ENCODE measurements at places on chromosomes 3 and 15.
A peak's percentile ranks its signal among the peaks of the same experiment; 100 is the strongest.

DNA sequence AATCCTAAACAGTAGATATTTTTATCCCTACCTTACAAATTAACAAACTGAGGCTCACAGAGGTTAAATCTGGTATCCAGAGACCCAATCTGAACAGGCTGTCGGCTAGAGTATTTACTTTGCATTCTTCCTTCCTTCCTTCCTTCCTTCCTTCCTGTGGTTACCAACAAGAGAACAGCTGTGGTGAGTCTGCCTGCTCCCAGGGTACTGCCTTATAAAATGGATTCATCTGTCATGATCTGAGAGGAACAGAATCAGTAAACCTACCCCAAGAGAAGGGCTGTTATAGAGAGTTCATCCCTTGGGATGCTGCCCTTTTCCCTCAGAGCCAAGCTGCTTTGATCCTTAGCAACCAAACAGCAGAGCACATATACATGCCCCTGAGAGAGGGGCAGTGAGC is 3.6 kb downstream of the GADL1 start:
- no peak for DNase-seq

DNA sequence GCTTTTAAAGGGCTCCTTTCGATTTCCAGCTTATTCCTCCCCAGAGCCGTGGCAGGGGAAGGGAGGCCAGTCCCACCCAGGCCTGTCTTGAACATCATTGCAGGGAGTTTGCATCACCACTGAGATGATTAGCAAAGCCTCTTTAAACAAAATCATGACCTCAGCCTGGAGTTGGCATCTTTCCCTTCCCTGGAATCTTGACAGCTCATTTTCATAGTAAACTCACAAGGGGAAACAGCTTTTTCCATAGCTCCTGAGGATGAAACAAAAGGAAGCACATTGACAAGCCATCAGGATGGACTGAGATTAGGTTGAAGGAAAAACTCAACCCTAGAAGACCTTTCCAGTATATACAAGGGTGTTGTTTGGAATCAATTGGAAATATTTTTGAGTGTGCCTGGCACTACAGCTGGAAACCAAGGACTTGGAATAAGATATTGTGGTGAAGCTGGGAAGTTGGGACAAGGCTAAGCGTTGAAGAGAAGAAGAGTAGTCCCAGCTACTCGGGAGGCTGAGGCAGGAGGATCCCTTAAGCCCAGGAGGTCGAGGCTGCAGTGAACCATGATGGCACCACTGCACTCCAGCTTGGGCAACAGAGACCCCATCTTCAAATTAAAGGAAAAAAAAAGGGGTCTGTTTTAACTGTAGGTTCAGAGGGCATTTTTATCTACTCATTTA is 3.1 kb upstream of the LARP6 start:
- no peak for DNase-seq

DNA sequence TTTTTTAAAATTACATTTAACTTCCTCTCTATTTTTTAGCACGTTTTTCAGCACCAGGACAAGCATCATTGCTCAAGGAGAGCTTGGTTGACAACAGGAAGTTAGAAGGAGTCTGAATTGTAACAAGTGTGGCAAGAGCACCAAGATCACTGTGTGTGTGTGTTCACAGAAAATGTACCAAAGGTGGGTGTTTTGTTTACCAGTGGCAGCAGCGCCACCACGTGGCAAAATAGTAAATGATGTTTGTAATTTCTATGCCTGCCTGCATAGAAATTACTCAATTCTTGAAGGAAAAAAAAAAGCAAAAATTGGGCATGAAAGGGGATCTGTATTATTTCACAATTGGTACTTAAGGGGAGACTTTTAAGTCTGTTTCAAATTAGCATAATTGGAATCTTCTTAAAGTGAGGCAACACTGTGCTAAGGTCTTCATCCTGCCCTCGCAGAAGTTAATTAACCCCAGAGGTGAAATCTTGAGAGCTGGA is 7.4 kb upstream of the U2SURP start:
- DNase-seq = peak; percentile 26

DNA sequence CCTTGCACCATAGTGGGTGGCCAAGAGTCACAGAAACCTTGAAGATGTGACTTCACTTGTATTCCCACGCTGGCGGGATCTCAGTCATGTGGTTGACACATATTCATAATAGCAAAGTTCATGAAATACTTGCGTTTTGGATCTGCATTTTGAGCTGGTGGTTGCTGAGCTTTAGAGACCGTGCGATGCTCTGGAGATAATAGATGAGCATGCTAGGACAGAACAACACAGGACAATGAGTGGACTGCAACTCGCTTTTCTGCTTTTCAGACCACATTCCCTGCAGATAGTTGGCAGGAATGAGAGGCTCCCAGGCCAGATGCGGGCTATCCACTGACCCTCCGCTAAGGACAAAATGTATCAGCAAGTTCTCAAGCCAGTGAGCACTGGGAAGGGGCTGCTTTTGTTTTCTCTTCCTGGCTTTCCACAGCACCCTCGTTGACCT is 13.8 kb upstream of the STARD5 start:
- no peak for DNase-seq

DNA sequence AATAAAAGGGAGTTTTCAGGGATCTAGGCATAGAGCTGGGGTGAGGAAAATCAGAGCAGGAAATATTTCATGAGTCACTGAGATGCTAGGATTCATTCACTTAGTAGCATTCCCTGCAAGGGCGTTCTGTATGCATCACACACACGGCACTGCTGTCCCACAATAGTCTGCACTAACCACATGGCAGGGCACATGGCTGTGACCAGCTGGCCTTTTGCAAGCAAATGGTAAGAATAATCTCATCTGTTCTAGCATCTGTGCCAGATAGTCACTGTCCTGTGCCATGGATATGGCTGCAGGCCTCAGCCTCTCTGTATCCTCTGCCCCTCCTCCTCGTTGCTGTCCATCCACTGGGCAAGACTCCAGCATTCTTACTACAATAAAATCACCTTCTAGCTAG is 37.8 kb downstream of the BOC start:
- DNase-seq = no peak

DNA sequence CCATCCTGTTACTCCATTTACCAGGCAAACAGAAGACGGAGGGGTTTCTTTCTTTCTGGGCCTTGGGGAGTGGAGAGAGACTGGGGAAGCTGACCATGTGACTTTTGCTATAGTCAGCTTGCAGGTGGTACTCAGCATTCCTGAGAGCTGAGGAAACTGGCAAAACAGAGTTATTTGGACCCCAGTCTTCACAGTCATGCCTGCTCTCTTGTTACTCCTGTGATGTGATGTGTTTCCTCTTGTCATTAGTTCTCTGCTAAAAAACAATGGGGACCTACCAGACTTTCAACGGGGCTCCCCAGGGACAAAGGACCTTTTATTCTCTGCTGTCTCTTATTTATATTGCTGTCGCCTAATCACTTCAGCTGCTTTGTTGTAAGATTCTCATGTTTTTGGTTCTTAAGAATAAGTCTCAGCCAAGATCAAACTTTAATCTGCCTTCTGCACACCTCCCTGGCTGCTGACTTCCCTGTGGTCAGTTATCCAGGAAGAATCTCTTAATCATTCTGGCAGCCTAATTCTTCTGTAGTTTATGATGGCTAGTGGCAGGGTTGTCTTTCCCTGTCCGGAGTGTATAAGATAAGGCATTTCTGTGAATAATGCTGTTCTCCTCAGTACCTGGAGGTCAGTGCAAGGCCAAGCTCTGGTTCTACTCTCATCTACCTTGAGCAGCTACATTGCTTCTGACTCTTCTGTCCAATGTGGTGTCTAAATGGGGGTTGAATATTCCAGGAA is 8.8 kb downstream of the STARD9 start:
- no peak for DNase-seq

DNA sequence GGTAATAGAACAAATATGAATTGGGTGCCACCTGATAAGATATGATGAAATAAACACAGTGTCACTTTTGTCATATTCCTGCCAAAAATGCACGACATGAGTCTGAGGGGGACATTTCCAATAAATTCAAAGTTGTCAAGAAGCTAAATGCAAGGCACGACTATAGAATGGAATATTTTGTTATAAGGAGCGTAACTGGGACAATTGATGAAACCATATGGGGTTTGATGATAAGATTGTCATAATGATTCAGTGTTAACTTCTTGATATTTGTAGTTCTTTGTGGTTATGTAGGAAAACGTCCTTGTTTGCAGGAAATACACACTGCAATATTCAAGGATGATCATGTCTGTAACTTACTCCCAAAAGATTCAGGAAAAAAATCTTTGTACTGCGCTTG is 163.3 kb downstream of the MEX3B start:
- DNase-seq = no peak

DNA sequence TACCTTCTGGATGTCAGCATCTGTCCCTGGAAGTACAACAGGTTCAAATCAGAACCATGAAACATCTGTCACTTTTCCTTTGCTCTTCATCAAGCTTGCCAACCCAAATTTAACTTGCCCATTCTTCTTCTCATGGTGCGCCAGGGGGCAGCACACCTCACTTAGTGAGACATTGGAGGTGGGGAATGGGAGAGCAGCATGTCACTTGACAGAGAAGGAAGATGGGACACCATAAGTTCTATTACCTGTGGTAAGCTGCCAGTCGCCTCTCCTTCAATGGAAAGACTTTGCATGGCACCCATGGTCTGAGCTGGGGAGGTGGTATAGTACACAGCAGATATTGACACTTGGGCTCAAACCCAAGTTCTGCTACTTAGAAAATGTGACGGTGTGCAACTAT is 2.9 kb downstream of the SCN5A start:
- DNase-seq = no peak

- no peak for DNase-seq
Measured at GRCh38 chr3:107689355-107689754, 166.6 kb downstream of the BBX start.

DNA sequence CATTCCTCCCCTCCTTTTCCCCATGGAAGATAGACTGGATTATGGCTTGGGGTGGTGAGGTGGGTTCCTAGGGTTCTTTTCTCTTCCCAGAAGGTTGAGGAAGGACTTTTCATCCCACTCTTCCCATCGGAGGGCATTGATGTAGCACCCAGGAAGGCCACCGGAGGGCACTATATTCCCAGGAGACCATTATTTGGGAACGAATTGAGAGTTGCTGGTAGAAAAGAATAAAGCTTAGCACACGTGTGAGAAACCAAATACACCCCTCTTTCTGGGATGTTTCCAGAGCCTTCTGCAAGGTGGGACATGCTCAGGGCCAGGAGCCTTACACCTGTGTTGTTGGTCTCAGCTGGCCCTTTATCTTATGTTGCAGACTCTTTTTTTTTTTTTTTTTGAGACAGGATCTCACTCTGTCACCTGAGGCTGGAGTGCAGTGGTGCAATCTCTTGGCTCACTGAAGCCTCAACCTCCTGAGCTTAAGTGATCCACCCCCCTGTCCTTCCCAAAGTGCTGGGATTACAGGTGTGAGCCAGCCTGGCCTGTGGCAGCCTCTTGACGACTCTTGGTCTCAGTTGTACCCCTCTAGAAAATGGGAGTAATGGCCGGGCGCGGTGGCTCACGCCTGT is 6.3 kb upstream of the CDC25A start:
- DNase-seq = no peak

DNA sequence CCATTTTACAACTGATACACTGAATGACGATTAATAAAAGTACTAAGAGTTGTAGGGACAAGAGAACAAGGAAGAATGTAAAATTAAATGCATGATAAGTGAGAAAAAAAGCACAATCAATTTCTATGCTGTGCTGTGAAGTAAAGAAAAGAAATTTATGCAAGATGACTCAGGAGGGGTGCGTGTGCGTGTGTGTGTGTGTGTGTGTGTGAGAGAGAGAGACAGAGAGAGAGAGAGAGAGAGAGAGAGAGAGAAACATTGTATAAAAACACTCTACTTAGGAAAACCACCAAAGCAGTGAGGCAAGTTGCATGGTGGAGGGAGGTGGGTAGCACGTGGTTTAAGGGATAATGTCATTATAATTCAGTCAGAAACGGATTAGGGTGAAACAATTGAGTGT is 580.8 kb upstream of the ALCAM start:
- DNase-seq = no peak

DNA sequence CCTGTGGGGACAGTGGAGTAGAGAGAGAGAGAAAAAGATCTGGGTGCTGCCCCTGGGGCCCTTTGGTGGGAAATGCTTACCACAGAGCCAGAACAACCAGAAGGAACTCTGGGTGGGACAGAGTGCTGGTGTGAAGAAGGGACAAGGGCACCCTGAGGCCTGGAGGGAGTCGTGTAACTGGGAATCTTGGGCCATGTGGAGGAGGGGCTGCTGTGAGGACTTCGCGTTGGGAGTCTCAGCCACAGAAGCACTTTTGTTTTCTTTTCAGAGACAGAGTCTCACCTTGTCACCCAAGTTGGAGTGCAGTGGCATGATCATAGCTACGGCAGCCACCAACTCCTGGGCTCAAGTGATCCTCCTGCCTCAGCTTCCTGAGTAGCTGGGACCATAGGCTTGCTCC is 24.3 kb downstream of the XYLB start:
- no peak for DNase-seq

GRCh38 chr3:85862893-85863455 is 904.2 kb downstream of the CADM2 start:
- DNase-seq = no peak

DNA sequence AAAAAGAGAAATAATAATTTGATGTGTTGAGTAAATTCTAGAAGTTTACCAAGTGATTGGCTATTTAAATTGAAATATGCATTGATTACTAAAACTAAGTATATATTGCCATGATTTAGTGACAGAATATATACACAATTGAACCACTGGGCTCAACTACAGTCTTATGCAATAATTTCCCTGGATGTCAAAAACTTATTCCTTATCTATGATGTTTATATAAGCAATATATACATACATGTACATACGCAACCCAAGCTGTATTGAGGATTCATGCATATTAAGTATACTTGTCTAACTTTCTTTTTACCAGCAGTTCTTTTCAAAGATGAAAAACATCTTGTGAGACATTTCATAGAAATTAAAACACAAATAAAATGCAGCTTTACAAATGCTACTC is 165.8 kb downstream of the ZIC4 start:
- DNase-seq = no peak

GRCh38 chr3:119279101-119279554 is 15.1 kb upstream of the ARHGAP31 start:
- DNase-seq = no peak

DNA sequence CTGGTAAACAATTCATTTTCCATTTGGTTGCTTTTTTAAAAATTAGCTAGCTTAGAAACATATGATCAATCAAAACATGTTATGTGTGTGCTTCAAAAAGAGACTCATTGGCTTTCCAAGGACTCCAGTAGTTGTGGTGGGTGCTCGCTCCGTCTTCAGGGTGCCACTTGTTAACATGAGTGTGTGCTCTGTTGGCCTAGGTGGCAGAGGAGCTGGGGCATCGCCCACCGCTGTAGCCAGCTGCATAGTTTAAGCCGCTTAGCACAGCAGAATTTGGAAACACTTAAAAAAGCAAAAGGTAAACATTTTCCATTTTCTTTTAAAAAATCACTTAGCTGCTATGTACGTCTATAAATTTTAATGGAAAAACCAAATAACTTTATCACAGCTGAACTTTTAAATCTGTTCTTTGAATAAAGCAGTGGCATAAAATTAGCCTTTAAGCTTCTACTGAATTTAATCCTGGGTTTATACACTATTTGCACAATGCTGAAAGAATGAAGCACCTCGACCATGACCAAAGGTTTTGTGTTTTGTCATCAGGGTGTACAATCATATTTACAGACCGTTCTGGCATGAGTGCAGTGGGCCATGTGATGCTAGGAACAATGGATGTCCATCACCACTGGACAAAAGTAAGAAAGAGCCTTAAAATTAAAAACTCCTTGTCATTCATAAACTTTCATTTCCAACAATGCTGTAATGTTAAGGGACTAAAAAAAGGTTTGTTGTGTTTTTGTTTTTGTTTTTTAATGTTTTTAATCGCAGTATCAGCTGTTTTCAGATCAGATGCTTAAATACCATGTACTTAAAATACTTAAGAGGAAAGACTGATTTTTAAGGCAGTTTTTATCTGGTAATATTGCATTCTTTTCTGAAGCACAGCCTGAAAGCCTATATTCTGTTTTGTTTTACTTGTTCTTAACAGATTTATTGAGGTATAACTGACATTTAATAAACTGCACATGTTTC is 57.9 kb downstream of the TCAIM start:
- no peak for DNase-seq

Measured in NCI-H2081 treated with DMSO at 0.1 percent for 48 hours (cell line).